Left ventricle myocardium inferior (tissue), 1 donor: ENCODE measurements at places on chromosomes 2 and 18.
A peak's percentile ranks its signal among the peaks of the same experiment; 100 is the strongest.

- H3K4me1 ChIP-seq, result peaks cover 4% of the 10 kb centered on the region
- DNase-seq, result peak; percentile 51
- H3K4me3 ChIP-seq, result no peak overlapping the region
- H3K27me3 ChIP-seq, result no peaks in the 10 kb centered on the region
- no peaks in the 10 kb centered on the region for H3K36me3 ChIP-seq
Observed at GRCh38 chr18:56139792-56140254, 498.6 kb downstream of the TXNL1 start.

DNA sequence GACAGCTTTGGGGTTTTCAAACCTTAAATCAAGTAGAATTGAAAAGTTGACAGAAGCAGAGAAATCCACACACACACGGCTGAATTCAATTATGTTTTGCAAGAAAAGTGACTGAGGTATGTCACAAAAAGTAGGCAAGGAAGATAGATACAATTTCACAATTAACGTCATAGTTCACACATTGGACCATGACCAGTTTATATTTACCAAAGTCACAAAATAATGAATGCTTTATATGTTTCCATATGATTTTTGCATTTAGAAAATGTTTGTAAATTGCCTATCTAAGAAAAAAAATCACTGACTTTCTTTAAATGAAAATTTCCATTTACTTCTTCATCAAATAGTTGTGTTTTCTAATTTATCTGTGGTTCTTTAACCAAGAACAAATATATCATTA is 29.4 kb upstream of the ZNF516 start:
- H3K4me3 ChIP-seq, result peak overlapping the region; percentile 58
- no peak overlapping the region for H3K27ac ChIP-seq
- H3K36me3 ChIP-seq, result no peaks in the 10 kb centered on the region

- no peak overlapping the region for H3K4me3 ChIP-seq
- no peak for DNase-seq
- no peaks in the 10 kb centered on the region for H3K27me3 ChIP-seq
- no peaks in the 10 kb centered on the region for H3K36me3 ChIP-seq
- H3K27ac ChIP-seq, result peak overlapping the region; percentile 62
Observed at GRCh38 chr2:9249020-9249800, 42.6 kb downstream of the ASAP2 start.

DNA sequence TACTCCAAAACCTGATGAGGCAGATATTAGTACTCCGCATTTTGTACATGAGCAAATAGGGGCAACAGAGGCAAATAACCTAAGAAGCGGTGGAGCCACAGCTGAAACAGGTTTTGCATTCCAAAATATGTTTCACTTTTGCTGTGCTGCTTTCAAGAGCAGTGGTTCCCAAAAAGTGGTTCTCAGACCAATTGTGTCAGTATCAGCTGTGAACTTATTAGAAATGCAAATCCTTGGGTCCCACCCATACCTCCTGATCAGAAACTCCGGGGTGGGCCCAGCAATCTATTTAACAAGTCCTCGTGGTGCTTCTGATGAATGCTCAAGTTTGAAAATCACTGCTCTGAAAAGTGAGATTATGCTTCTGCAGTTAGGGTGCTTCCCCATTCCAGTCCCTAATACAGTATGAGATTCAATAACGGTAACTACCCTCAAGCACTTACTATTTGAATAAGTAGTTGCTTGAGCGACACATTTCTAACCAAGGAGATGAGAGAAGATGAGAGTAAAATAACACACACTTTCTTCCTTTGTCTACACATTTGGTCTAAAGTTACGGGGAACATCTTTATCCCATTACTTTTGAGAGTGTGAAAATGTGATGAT is 17.8 kb upstream of the TCF4 start:
- DNase-seq, result no peak
- no peaks in the 10 kb centered on the region for H3K4me1 ChIP-seq
- H3K27ac ChIP-seq, result no peak overlapping the region
- no peaks in the 10 kb centered on the region for H3K27me3 ChIP-seq
- no peaks in the 10 kb centered on the region for H3K36me3 ChIP-seq

GRCh38 chr18:33372442-33372841 is 68.1 kb downstream of the CCDC178 start:
- H3K27me3 ChIP-seq, result no peaks in the 10 kb centered on the region
- H3K36me3 ChIP-seq, result no peaks in the 10 kb centered on the region
- no peak overlapping the region for H3K27ac ChIP-seq
- no peak for DNase-seq
- no peak overlapping the region for H3K4me3 ChIP-seq

GRCh38 chr2:238589591-238590460 is 163.1 kb downstream of the ASB1 start:
- H3K27ac ChIP-seq, result no peak overlapping the region
- no peaks in the 10 kb centered on the region for H3K27me3 ChIP-seq
- H3K4me1 ChIP-seq, result no peaks in the 10 kb centered on the region
- no peak overlapping the region for H3K4me3 ChIP-seq
- no peaks in the 10 kb centered on the region for H3K36me3 ChIP-seq
- DNase-seq, result no peak

DNA sequence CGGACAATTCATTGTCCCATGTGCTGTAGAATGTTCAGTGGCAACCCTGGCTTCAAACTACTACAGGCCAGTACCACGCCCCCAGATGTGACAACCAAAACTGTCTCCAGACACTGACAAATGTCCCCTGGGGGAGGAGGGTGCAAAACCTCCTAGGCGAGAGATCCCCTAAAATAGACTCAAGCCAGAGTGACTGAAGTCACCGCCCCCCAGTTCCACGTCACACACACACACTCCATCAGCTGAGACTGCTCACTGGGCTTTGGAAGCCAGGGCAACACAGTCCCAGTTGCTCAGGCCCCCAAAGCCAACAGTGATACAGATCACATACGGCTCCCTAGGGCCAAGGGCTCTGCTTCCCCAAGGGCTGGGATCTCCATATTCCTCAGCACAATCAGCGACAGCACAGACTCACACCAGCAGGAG is 19.1 kb downstream of the HDAC4 start:
- H3K4me1 ChIP-seq, result peaks cover 29% of the 10 kb centered on the region
- no peak overlapping the region for H3K27ac ChIP-seq
- H3K36me3 ChIP-seq, result peaks cover 4% of the 10 kb centered on the region
- DNase-seq, result no peak

- H3K36me3 ChIP-seq, result no peaks in the 10 kb centered on the region
- H3K4me1 ChIP-seq, result peaks cover 36% of the 10 kb centered on the region
- DNase-seq, result no peak
- H3K27ac ChIP-seq, result no peak overlapping the region
Observed at GRCh38 chr2:70887208-70887549, 48.5 kb upstream of the ATP6V1B1 start.

DNA sequence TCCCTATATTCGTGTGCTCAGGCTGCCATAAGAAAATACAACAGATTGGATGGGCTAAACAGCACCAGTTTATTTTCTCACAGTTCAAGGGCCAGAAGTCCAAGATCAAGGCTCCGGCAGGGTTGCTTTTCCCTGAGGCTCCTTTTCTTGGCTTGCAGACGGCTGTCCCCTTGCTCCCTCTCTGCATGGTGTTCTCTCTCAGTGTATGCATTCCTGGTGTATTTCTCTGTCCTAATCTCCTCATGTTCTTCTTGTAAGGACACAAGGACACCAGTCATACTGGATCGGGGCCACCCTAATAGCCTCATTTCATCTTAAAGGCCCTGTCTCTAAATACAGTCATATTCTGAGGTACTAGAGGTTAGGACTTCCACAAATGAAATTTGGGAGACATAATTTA is 62.6 kb upstream of the SLC16A14 start:
- H3K27ac ChIP-seq, result peak overlapping the region; percentile 88
- DNase-seq, result no peak
- H3K36me3 ChIP-seq, result no peaks in the 10 kb centered on the region
- H3K27me3 ChIP-seq, result no peaks in the 10 kb centered on the region
- H3K4me3 ChIP-seq, result no peak overlapping the region

GRCh38 chr18:11468120-11468519 is 141.3 kb upstream of the SLC35G4 start:
- no peaks in the 10 kb centered on the region for H3K36me3 ChIP-seq
- H3K27me3 ChIP-seq, result peaks cover 4% of the 10 kb centered on the region
- H3K4me3 ChIP-seq, result no peak overlapping the region
- no peak overlapping the region for H3K27ac ChIP-seq
- no peak for DNase-seq

GRCh38 chr2:23709311-23709710 is 217.6 kb downstream of the ATAD2B start:
- DNase-seq, result no peak
- no peak overlapping the region for H3K4me3 ChIP-seq
- peaks cover 41% of the 10 kb centered on the region for H3K36me3 ChIP-seq
- no peaks in the 10 kb centered on the region for H3K4me1 ChIP-seq
- no peaks in the 10 kb centered on the region for H3K27me3 ChIP-seq

DNA sequence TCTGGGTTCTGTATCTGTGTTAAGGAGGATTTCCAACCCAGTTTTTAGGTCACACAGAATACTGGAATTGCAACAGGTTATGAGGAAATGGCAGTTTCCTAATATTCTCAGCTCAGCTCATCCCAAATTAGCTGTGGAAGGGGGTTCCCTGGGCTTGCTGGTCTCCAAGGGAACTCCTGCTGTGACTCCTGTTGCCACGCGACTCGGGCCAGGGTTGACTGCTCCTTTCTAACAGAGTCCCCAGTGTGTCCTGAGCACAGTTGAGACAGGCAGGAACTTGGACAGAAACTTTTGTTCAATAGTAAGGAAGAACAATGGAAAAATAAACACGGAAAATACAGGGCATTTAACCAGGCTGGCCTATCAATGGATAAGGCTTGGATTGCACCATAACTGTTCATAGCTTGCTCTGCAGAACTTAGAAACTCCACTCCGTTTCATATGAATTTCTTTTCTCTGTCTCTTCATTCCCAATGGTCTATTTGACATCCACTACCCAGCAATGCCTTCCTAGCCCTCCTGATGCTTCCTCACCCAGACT is 3.8 kb upstream of the ROCK2 start:
- H3K27me3 ChIP-seq, result no peaks in the 10 kb centered on the region
- no peaks in the 10 kb centered on the region for H3K36me3 ChIP-seq
- no peak overlapping the region for H3K4me3 ChIP-seq
- H3K4me1 ChIP-seq, result peaks cover 32% of the 10 kb centered on the region

GRCh38 chr2:236749346-236749745 is 179.7 kb downstream of the ACKR3 start:
- no peak for DNase-seq
- H3K27me3 ChIP-seq, result no peaks in the 10 kb centered on the region
- H3K4me1 ChIP-seq, result peaks cover 38% of the 10 kb centered on the region
- no peaks in the 10 kb centered on the region for H3K36me3 ChIP-seq
- H3K27ac ChIP-seq, result peak overlapping the region; percentile 77

GRCh38 chr18:53952700-53953099 is 271.8 kb downstream of the MBD2 start:
- no peak overlapping the region for H3K27ac ChIP-seq
- no peaks in the 10 kb centered on the region for H3K36me3 ChIP-seq
- DNase-seq, result no peak
- H3K4me1 ChIP-seq, result peaks cover 6% of the 10 kb centered on the region

GRCh38 chr2:233108611-233109490 is 48.7 kb downstream of the INPP5D start:
- no peak overlapping the region for H3K4me3 ChIP-seq
- no peak overlapping the region for H3K27ac ChIP-seq
- no peaks in the 10 kb centered on the region for H3K36me3 ChIP-seq

- no peaks in the 10 kb centered on the region for H3K27me3 ChIP-seq
- no peak overlapping the region for H3K27ac ChIP-seq
- no peak overlapping the region for H3K4me3 ChIP-seq
- H3K36me3 ChIP-seq, result no peaks in the 10 kb centered on the region
- no peaks in the 10 kb centered on the region for H3K4me1 ChIP-seq
- DNase-seq, result no peak
Observed at GRCh38 chr2:144343145-144343544, 176.8 kb downstream of the ZEB2 start.

GRCh38 chr2:39283561-39283960 is 39.8 kb upstream of the CDKL4 start:
- H3K27me3 ChIP-seq, result no peaks in the 10 kb centered on the region
- DNase-seq, result no peak
- H3K27ac ChIP-seq, result no peak overlapping the region
- no peaks in the 10 kb centered on the region for H3K4me1 ChIP-seq
- no peak overlapping the region for H3K4me3 ChIP-seq

DNA sequence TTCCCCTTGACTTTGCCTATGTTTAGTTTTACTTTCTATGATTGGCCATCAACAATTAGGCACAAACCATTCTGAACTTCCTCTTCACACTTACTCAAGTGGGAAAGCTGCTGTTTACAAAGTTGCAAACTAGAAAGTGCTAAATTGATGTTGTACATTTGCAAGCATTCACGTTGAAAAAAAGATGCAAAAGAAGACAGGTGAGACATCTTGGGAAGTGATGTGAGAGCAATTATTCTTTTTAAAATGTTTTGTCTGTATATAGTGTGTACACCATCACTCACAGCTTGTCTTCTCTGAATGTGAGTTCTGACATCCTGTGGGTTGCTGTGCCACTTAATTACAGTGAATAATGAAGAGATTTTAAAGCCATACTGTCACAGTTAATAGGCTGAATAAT is 874.1 kb upstream of the LRATD1 start:
- DNase-seq, result no peak
- no peaks in the 10 kb centered on the region for H3K36me3 ChIP-seq
- H3K27me3 ChIP-seq, result no peaks in the 10 kb centered on the region
- H3K4me1 ChIP-seq, result no peaks in the 10 kb centered on the region
- no peak overlapping the region for H3K27ac ChIP-seq

- H3K36me3 ChIP-seq, result no peaks in the 10 kb centered on the region
- H3K4me3 ChIP-seq, result no peak overlapping the region
- no peak overlapping the region for H3K27ac ChIP-seq
- no peaks in the 10 kb centered on the region for H3K27me3 ChIP-seq
Observed at GRCh38 chr2:198701481-198701880, 756.3 kb downstream of the SATB2 start.

GRCh38 chr2:55452879-55453278 is 33.2 kb upstream of the CCDC88A start:
- no peaks in the 10 kb centered on the region for H3K27me3 ChIP-seq
- no peak overlapping the region for H3K4me3 ChIP-seq
- H3K4me1 ChIP-seq, result no peaks in the 10 kb centered on the region
- H3K27ac ChIP-seq, result no peak overlapping the region
- no peaks in the 10 kb centered on the region for H3K36me3 ChIP-seq
- DNase-seq, result no peak

DNA sequence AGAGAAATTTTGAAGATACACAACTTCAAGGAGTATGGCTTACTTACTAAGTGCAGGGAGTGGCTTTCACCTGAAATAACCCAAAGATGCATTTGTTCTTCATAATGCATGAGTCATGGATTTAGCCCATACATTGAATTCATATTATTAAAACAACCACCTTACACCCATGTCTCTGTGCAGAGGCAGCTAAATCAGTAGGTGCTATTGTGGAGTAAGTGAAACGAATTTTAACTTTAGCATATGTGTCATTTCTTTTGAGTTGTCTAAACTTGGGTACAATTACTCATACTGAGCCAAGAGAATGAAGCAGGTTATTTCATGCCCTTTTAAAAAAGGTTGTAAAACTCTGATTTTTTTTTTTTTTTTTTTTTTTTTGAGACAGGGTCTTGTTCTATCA is 11.0 kb upstream of the ANKRD29 start:
- peaks cover 18% of the 10 kb centered on the region for H3K4me1 ChIP-seq
- H3K4me3 ChIP-seq, result no peak overlapping the region
- DNase-seq, result no peak
- no peaks in the 10 kb centered on the region for H3K27me3 ChIP-seq

GRCh38 chr2:29259221-29259620 is 144.0 kb downstream of the CLIP4 start:
- peaks cover 45% of the 10 kb centered on the region for H3K27me3 ChIP-seq
- H3K4me3 ChIP-seq, result no peak overlapping the region
- no peaks in the 10 kb centered on the region for H3K36me3 ChIP-seq
- DNase-seq, result no peak
- H3K27ac ChIP-seq, result no peak overlapping the region
- no peaks in the 10 kb centered on the region for H3K4me1 ChIP-seq
